ENCODE measurements at places on chromosomes 11 and 22.

GRCh38 chr11:1460986-1461825 lies 25.4 kb downstream of the MOB2 start:
- no peak for DNase-seq

DNA sequence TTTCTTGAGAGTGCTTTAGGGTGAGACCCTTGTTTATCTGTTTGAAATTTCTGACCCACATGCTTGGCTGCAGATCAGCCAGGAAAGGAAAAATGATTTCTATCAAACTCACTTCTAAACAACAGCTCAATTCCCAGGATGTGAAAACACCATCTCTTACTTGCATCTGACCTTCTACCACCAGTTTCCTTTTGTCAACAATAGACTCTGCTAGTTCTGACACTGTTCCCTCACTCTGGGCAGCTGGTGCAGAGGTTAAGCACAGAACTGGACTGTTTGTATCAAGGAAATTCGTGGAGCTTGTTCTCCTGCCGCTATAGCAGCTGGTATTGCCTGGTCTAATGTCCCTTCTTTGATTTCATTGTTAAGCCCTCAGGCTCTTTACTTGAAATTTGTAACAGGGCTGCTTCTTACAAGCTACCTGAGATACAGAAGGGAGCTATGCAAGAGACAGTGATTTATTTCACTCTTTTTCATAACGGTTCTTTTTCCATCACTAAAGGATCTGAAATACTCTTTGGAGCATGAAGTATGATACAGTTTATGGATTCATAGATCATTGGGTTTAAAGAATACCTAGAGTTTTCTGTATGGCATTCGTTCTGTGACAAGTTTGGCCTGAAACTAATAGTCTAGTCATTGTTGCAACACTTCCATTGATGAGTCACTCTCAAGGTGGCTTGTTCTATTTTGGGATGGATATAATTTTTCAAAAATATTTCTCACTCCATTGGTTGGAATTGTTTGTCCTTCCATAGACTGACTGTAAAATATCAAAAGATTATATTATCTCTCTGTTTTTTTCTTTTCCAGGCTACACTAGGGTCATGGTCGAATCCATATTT lies 178.2 kb upstream of the ZC3H12C start:
- peak; percentile 40 for DNase-seq

DNA sequence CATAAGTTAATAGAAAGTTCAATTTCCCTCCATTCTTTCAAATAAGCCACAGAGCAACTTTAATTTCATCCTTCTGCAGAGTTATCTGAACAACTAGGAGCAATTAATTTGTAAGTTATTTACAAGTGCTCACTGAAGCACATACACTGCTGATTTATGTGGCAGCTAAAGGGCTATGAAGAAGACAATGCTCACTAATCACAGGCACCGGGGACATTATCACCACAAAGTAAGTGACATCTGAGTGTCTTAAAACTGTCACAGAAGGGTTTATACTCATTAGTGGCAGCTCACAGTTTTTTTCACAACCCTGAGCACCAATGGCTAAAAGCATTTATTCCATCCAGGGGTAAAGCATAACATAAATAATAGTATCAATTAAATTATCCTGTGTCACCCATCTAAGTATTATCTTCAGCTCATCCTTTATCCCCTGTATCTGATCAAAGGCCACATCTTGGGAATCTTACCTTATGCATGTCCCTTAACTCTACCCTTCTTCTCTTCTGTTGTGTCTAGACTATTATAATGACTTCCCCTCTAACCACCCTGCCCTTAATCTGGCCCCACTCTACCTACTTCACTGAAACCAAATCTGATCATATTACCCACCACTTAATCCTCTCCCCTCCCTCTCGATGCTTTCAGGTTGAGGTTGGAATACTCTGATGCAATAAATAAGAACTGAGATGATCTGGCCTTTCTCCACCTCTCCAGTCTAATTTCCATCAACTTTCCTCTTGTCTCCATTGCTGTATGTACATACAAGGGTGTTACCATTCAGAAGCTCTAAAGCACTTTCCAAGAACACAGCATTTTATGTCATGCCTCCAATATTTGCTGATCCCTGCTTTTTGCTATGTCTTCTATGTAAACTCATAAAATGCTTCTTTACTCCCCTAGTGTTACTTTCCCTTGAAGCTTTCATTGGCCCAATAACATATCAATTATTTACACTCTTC lies 252.7 kb downstream of the CASP12 start:
- no peak for DNase-seq

- DNase-seq, result no peak
Observed at GRCh38 chr11:30333405-30333804, 10.5 kb downstream of the ARL14EP start.

DNA sequence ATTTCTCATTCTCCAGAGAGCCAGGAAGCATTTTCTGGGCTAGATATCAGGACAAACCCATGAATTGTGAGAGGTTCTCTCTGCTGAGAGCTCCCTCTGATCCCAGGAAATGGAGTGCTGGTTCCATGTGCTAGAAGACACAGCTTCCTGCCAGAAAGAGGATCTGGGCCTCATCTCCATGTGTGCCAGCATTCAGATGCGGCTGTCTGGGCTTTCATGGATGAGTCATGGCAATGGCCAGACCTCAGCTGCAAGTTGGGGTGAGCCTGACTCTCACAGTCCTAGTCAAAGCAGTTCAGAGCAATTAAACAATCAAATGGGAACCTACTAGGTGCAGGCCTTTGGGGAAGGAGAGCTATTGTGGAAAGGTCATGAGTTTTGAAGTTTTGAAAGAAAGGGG lies 82.3 kb upstream of the EED start:
- DNase-seq, result peak; percentile 88

- DNase-seq, result peak; percentile 45
Observed at GRCh38 chr11:27722117-27722952, 22.1 kb upstream of the BDNF start.

GRCh38 chr11:11569936-11570491 lies 51.8 kb downstream of the GALNT18 start:
- DNase-seq, result no peak

DNA sequence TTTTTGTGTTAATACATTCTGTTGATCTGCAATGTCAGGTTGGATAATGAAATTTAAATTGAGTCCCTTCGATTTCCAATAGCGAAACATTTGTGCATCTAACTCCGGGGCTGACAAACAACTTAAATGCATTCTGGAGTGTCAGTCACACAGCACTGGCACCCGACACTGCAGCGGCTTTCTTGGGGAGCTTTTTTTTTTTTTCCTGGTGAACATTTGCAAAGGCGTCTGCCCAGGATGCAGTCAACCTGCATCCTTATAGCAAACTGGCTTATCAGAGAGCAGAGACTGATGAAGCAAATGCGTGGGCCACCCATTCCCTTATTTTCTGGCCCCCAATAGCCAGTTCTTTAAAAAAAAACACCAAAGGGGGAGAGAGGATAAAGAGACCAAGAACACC lies 1167.7 kb downstream of the LRRC4C start:
- DNase-seq, result no peak

GRCh38 chr11:46208803-46209202 lies 68.7 kb upstream of the CREB3L1 start:
- no peak for DNase-seq

GRCh38 chr11:75873417-75874221 lies 58.6 kb downstream of the UVRAG start:
- no peak for DNase-seq

- DNase-seq, result peak; percentile 25
Observed at GRCh38 chr22:21014726-21015465, at the start of gene P2RX6. Gene P2RX6, plus strand, starts transcription at chr22:21015165. Its CDS starts 10 bp downstream, at chr22:21015175.

DNA sequence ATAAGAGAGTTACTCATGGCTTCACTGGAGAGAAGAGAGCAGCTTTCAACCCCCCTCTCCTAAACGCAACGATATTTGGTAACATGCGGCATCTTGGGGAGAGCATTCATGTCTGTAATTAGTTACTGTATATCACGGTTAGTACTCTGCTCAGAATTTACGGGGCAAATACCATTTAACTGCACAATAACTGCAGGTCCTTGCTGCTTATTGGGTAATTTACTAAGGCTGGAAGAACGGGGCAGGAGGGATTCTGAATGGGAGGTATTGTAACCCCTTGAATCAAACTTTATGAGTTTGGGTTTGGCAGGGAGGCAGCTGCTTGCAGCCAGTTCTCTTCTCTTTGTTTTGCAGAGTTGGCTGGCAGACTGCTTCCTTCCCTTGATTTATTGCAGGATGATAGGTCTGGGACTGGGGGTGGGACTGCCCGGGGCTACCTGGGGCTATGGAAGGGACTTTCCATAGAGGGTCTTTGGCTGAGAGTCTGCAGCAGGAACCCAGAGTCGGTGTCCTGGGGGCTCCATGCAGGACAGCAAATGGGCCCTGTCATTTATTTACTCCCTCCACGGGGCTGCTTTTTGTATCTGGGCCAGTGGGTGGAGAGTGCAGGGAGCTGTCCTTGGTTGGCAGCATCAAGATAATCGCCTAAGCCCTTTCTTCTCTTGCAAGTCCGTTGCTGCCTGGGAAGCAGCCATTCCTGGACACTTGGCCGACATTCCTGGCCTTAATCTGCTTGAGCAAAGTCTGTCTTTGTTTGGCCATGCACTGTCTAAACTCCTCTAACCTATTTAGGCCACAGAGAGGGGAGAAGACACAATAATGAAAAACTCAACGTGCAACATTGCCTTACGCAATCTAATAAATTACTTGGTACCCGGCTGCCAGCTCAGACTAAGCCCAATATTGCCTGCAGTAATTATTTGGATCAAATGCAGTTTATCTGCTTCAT lies 188.9 kb downstream of the ST3GAL4 start:
- peak; percentile 25 for DNase-seq

GRCh38 chr11:101061606-101062005 lies 68.0 kb downstream of the PGR start:
- peak; percentile 65 for DNase-seq

DNA sequence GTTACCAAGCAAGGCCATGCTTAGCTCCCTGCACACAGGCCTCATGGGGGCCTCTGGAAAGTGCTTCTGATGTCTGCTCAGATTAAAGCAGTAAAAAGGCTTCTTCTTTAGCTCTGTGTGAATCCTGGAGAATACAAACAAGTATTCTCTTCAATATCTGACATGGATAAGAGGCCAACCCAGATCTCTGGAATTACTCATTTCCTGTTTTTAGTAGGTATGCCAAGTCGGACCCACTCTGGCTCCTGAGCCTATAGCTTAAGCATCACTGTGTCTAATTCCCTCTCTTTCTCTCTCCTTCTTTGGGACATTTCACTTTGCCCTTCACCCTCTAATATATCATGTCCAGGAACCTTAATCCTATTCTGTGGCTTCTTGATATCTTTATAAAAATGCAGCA lies 529.6 kb upstream of the CCDC90B start:
- no peak for DNase-seq

GRCh38 chr11:121894581-121894980 lies 221.4 kb downstream of the BLID start:
- DNase-seq, result peak; percentile 59

- DNase-seq, result no peak
Observed at GRCh38 chr22:48357196-48357595, 1470.5 kb downstream of the BRD1 start.

DNA sequence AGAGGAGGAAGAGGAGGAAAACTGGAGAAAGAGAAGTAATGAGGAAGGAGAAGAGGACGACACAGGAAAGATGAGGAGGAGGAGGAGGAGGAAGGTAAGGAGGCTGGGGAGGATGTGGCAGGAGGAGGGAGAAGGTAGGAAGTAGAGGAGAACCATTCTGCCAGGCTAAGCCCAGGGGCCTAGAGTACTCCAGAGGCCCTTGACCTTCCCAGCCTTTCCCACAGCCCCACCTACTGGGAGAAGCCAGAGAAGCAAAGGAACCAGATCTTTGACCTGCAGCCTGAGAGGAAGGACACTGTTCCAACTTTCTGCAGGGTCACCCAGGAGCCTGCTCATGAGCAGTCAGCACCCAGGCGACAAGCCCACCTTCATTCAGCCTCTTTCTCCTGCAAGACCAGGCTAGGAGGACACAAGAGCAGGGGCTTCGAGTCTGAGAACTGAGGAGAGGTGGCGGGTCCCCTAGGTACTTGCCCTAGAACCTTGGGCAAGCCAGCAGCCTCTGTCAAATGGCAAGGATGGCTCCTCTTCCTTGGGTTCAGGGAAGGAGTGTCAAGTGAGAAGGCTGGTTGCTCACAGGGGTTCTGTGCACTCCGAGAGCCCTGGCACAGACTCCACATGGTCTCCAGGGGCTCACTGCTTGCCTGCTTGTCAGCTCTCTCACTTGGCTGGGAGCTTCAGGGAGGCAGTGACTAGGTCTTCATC lies 27.9 kb upstream of the OAF start:
- DNase-seq, result no peak

DNA sequence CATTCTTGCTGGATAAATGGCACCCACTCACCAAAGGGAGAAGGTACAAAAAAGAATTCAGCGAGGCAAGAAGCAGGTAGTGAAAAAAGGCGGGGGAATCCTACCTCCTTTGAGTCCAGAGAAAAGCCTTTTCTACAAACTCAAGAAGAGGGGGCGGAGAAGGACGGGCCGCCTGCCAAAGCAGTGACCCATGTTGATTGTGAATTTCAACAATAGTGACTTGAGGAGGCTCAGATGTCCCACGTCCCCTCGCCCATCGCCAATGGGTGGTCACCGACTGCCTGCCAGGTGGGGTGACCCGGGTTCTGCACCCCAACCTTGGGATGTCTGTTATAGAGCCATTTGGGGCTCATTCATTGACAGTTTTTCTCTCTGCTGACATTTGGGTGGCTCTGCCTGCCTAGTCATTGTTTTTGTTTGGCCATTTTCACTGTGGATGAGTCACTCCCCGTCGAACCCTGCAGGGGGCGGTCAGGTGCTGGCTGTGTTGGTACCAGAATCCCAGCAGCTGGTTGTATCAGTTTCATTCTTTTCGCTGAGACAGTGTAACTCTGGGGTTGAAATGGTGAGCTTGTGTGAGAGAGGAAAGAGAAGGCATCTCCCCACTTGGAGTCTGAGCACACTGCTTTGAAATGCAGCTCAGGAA lies 163.4 kb upstream of the NCAM1 start:
- peak; percentile 12 for DNase-seq

- no peak for DNase-seq
Observed at GRCh38 chr22:35443790-35444684, 44.1 kb downstream of the MCM5 start.

- DNase-seq, result no peak
Observed at GRCh38 chr11:115409691-115410220, 94.5 kb downstream of the CADM1 start.

DNA sequence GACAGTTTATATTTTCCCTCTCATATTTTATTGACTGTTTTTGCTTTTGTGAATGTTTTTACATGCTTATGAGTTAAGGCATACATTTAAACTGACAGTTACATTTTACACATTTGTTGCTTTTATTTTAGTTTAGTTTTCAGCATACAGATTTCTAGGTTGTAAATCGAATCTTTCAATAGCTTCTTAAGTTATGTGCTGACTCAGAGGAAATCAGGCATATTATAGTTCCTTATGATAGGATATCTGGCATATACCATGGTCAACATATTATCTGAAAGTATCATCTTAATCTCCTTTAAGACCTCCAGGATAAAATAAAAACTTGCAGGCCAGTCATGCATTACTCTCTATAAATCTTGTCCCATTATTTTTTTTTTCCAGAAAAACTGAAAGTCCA lies 916.6 kb downstream of the LRRC4C start:
- no peak for DNase-seq

- DNase-seq, result no peak
Observed at GRCh38 chr11:118436639-118437207, 431 bp downstream of the KMT2A start.

- DNase-seq, result no peak
Observed at GRCh38 chr22:22674467-22674866, 30.1 kb downstream of the GGTLC2 start.

Measured in brain microvascular endothelial cell (primary cell).